ENCODE measurements at places on chromosomes 3 and 15.

GRCh38 chr3:116717566-116717965 lies 8.0 kb downstream of the TUSC7 start:
- DNase-seq: no peak

GRCh38 chr15:100859970-100860828 lies 19.4 kb upstream of the ALDH1A3 start:
- no peak for DNase-seq

DNA sequence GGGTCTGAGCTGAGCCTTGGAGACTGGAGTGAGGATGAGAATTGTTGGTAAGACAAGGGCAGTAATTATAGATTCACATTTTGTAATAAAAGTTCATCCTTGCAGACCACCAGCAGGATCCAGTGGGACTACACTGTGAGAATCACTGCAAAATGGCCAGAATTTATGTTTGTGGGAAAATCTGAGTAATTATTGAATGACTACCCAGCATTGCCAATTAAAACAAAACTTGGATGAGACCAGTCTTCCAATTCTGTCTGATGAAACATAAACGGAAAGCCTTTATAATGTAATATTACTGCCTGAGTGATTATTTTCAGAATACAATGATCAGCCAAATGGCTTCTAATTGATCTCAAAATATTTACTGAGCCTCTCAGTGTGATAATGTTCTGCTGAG lies 323.3 kb upstream of the C2CD4B start:
- DNase-seq: no peak

DNA sequence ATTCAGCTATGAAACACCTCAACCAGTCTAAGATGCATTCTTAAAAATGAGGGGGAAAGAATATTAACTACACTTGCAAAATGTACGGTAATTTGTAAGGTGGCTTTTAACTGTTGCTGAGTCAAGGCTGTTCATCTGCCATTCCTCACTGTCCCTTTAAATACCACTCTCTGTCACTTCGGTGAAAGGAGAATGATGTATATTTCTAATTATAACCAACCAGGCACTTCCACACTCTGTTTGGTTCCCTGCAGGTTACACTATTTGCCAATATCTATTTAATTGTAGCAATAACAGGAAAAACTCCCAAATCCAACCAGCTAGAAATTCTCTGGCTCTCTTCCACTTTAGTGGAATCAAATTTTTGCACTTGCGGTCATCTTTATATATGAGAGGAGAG lies 70.5 kb upstream of the SLCO3A1 start:
- DNase-seq: no peak

GRCh38 chr3:70919661-70920060 lies 607.2 kb upstream of the MDFIC2 start:
- no peak for DNase-seq

DNA sequence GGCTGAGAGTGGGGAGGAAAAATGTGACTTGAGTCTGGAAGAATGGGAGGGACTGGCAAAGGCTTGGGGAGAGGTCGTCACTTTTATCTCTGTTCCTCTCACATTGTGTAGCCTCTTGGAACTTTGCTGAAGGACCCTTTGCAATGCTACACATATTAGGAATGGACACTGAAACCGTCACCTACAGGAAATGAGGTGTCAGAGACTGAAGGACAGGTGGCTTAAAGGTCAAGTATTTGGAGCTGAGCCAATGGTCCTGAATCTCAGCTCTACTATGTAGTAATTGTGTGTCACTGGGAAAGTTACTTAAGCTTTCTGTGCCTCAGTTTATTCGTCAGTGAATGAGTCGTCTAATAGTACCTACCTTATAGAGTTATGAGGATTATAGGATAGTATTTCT lies 14.7 kb downstream of the MCTP2 start:
- DNase-seq: no peak

GRCh38 chr3:135516143-135516542 lies 449.4 kb upstream of the PPP2R3A start:
- DNase-seq: no peak

GRCh38 chr3:88596451-88596850 lies 446.7 kb downstream of the C3orf38 start:
- DNase-seq: no peak

DNA sequence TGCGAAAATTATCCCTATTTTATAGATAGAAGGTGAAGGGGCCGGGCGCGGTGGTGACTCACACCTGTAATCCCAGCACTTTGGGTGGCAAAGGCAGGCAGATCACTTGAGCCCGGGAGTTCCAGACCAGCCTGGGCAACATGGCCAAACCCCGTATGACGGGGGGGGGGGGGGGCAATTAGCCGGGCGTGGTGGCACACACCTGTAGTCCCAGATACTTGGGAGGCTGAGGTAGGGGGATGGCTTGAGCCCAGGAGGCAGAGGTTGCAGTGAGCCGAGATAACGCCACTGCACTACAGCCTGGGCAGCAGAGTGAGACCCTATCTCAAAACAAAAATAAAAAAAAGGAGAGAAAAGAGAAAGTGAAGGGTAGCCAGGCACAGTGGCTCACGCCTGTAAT lies 1.4 kb downstream of the AAGAB start:
- no peak for DNase-seq

GRCh38 chr15:42165106-42165505 lies 8.7 kb upstream of the PLA2G4F start:
- no peak for DNase-seq
